OCI-LY7 (cell line): ENCODE measurements at places on chromosomes 2 and 18.

DNA sequence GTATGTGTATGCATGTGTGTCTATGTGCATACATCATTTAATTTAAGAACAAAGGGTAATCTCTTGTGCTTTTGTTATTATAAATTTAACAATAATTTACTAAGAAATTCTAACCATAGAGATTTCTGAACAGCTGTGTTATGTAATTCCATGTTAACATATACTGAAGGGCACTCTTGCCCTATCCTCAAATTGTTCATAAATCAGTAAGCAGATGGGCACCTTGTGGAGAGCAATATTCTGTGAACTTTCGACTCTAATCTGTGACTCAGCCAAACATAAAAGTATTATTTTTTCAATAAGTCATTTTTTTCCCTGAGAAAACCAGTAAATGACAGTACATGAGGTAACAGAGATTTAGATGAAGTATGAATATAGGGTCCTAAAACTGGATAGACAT, 938.3 kb upstream of the CRIM1 start:
- no peak for DNase-seq

- DNase-seq = no peak
These were observed 56.3 kb upstream of the ZDBF2 start for GRCh38 chr2:206218156-206218555.

- no peak for DNase-seq
These were observed 143.5 kb upstream of the HDAC4 start for GRCh38 chr2:239544143-239544917.

DNA sequence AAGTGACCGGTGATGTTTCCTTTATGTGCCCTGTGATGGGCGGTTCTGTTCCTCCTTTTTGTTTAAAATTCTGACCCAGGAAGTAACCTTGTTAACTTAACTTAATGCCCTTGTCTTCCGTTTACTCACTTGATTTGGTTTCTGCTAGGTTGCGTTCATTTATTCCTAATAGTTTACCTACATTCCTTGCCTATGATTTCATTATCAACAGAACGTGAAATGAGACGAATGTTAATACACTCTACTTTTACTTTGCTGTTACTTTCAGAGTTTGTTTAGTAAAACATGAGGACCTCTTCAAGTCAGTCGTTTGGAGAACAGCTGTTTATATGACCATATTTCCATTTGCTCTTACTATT, 638 bp downstream of the CEP192 start:
- DNase-seq = no peak

DNA sequence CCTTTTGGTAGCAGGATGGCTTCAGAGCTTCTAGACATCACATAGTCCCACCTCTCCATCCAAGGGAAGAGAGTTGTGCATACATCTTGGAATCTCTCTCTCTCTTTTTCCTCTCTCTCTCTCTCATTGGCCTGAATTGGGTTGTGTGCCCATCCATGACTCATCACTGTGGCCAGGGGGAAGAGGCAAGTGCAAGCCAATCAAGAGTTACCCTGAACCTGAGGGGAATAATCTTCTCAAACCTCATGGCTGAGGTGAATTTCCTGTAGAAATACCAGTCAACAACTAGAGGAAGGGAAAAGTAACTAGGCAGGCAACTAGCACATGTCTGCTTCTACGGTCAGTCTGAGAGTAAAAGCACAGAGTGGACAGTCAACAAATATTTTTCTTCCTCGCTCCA, 7.3 kb upstream of the CHN1 start:
- DNase-seq = no peak

DNA sequence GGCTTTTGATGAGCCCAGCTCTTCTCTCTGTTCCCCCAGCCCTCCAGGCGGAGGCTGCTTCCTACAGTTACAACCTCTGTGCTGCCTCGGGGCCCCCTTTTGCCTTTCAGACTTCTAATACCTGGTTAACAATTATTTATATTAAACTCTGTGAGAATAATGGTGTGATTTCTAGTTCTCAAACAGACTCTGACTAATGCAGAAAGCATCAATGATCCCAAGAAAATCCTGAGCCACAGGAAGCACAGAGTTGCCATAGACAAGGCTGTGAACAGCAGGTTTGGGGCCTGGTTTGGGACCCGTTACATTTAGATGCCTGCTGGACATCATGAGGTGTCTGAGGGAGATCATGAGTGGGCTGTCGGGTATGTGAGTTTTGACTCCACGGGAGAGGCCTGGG, 37.4 kb upstream of the MYO3B start:
- DNase-seq = no peak

DNA sequence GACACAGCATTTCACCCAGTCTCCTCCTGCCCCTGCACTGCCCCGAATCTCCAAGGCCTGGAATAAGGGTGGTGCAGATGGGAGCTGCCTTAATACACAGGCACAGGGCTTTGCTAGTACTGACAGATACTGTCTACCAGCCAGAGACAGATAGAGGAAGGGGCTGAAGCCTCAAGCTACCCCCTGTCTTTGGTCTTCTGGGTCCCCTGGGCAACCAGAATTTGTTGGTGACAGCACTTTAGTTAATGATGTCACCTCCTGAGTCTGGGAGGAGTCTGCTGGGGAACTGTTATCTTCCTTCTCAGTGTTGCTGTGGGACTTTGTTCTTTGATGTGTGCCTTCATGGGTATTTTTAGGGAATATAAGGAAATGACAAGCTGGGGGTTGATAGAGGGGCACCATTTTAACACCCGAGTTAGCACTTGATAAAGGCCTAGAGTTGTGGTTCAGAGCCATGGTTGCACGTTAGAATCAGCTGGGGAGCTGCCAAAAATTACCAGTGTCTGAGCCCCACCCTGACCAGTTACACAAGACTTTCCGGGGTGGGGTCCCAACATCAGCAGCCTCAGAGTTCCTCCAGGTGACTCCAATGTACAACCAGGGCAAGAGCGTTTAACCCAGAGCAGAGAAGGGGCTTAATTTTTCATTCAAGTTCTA, 136.8 kb downstream of the SMAD7 start:
- no peak for DNase-seq

DNA sequence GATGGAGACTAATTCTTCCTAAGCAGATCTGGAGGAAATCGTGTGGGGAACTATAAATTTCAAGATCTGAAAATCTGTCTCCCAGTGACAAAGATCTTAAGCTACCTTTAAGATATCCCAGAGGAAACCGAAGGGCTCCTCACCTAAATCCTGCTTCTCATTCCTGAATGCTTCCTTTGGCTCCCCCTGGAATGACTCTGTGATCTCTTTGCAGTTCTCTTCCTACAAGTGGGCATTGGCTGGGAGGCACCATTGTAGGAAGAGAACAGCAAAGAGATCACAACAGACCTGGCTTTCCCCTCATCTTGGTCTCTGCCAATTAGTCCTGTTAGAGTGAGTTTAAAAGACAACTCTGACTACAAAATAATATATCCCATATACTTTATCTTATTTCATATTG, 70.0 kb upstream of the KCNH7 start:
- DNase-seq = no peak

DNA sequence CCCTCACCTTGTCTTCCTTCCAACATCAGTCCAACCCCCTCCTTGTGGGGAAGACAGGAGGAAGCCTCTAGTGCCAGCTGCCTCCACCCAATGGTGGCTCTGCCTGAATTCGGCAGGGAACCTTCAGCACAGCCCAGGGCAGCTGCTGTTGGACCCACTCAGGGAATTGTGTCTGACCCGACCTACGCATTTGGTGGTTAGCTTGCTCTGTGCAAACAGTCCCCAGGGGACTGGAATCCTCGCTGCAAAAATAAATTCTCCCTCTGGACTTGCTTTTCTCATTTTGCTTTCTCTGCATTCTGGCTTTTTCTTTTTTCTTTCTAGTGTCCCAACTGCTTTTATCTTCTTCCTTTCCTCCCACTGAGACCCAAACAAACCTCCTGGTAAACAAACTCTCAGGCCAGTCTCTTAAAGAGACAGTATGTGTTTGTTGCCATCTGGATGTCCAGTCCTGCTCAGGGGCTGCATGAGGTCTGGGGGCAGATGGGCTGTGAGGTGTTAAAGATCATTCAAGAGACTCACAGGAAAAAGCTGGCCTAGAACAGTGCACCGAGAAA, 137.7 kb upstream of the HAAO start:
- no peak for DNase-seq
